GM03348 (cell line): ENCODE measurements at places on chromosomes 2 and 18.
A peak's percentile ranks its signal among the peaks of the same experiment; 100 is the strongest.

GRCh38 chr2:129742415-129743180 is 236.9 kb upstream of the RAB6C start:
- DNase-seq: no peak

DNA sequence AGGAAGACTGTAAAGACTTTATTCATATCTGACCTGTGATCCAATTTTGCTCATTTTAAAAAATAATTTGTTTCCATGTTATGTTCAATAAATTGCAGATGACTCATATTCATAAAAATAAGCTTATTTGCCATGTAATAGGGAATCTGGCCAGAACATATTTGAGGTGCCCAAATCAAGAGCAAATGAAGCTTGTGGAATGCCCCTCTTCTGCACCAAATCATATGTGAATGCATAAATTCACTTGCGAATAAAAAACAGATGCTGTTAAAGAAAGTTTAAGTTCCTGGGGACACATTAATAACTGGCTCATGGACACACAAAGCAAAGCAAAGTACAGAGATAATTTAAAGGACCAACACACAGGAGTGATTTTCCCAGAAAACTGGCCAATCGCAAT is 279.0 kb upstream of the CDH2 start:
- DNase-seq: peak; percentile 36

GRCh38 chr18:32476106-32476505 is 5.4 kb upstream of the GAREM1 start:
- DNase-seq: no peak

GRCh38 chr2:147098940-147099339 is 745.9 kb upstream of the ACVR2A start:
- peak; percentile 21 for DNase-seq

- DNase-seq: no peak
Measured at GRCh38 chr2:54579682-54580620, 123.8 kb downstream of the SPTBN1 start.

GRCh38 chr2:168654705-168655104 is 147.7 kb upstream of the NOSTRIN start:
- no peak for DNase-seq

- peak; percentile 39 for DNase-seq
Measured at GRCh38 chr2:237743561-237744269, 54.9 kb upstream of the RBM44 start.

GRCh38 chr2:152950126-152950525 is 231.7 kb downstream of the ARL6IP6 start:
- DNase-seq: peak; percentile 19

DNA sequence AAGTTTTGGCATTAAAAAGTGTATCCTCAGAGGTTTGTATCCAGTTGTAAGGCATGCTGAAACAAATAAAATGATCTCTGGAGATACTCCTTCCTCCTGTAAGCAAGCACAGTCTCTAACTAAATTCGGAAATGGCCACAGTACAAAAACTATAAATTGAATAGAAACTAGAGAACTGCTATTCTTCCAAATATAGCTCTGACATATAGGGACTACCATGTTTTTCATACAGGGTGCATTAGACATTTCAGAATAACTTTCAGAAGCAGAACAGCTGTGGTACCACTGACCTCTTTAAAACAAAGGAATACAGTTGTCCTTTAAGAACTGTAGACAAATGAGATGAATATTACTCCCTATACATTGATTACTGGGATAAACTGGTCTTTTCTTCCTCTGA is 568.5 kb downstream of the ARHGAP15 start:
- no peak for DNase-seq
